Activated T-helper 1 cell treated with anti-CD3 and anti-CD28 coated beads, Interleukin-2, amount 50 U/mL, for 16 hours (primary cell): ENCODE measurements at places on chromosomes 11 and 22.
A peak's percentile ranks its signal among the peaks of the same experiment; 100 is the strongest.

DNA sequence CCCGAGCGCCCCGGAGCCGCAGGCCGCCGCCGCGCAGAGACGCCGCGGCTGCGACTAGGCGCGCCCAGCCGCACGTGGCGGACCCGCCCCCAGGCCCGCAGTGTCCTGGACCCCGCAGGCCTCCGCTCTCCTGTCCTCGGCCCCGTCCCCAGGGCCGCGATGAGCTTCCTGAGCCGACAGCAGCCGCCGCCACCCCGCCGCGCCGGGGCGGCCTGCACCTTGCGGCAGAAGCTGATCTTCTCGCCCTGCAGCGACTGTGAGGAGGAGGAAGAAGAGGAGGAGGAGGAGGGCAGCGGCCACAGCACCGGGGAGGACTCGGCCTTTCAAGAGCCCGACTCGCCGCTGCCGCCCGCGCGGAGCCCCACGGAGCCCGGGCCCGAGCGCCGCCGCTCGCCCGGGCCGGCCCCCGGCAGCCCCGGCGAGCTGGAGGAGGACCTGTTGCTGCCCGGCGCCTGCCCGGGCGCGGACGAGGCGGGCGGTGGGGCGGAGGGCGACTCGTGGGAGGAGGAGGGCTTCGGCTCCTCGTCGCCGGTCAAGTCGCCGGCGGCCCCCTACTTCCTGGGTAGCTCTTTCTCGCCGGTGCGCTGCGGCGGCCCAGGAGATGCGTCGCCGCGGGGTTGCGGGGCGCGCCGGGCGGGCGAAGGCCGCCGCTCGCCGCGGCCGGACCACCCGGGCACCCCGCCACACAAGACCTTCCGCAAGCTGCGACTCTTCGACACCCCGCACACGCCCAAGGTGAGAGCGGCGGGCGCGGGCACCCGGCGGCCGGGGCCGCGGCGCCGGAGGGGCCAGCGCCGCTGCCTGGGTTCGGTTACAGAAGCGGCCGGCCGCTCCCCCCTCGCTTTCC, 528 bp downstream of the WEE1 start:
- DNase-seq, result no peak

GRCh38 chr11:70628855-70629844, 230.8 kb downstream of the CTTN start:
- DNase-seq, result no peak

- DNase-seq, result no peak
Observed at GRCh38 chr11:12276356-12276755, 101.0 kb upstream of the PARVA start.

- no peak for DNase-seq
Observed at GRCh38 chr11:115616971-115617370, 112.8 kb upstream of the CADM1 start.

GRCh38 chr11:128810784-128811514, 56.1 kb downstream of the KCNJ1 start:
- no peak for DNase-seq

GRCh38 chr11:35624781-35625180, 6.5 kb downstream of the FJX1 start:
- DNase-seq, result no peak

DNA sequence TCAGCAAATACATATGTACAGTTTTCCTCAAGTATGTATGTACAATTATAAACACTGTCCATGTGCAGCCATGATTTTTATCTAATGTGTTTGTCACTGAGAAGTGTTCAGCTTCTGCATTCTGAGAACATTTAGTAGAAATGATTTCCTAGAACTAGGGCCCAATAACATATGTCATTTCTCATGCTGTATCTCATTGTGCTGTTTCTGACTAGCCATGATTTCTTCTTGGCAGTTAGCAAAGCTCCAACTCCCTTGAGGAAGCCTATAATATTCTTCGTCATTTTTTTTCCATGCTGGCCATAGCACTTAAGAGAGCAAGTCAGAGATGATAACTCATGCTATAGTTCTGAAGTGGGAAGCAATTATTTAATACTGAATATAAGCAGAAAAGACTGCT, 187.8 kb downstream of the DDX10 start:
- DNase-seq, result no peak

GRCh38 chr11:78224506-78224905, 35.8 kb downstream of the USP35 start:
- DNase-seq, result no peak

GRCh38 chr11:80562523-80563125, 1121.8 kb upstream of the TENM4 start:
- no peak for DNase-seq

DNA sequence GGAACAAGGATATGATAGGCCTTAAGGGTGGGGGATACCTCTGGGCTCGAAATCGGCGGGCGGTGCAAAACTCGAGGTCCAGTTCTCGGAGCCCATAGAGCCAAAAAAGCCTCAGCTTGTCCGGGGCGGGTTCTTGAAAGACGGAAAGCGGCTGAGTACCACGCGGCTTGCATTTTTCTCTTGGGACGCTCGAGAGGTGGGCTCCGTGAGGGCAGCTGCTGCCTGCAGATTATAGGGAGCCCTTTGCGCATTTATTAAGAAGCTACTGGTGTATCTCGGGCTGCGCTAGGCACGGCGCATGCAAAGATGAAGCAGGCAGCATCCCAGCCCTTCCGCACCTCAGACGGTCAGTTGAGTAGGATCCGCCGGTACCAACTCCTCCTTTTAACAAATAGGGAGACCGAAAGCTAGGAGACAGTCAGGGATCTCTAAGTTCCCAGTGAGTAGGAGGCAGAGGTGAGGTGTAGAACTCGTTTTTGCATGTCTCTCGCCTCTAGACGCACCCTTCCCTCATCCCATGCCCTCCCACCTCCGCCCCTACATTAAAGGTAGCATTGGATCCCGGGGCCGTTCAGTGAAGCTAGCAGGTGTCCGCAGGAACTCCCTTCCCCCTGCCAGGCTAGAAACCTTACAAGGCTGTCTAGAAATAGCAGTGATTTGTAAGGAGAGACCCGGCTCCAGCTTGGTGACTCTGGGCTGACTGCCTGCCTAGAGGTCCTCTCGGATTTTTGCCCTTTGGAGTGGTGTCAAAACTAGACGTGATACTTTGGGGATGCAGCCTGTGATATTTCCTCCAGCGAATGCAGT, 768 bp downstream of the LDHA start:
- DNase-seq, result no peak

DNA sequence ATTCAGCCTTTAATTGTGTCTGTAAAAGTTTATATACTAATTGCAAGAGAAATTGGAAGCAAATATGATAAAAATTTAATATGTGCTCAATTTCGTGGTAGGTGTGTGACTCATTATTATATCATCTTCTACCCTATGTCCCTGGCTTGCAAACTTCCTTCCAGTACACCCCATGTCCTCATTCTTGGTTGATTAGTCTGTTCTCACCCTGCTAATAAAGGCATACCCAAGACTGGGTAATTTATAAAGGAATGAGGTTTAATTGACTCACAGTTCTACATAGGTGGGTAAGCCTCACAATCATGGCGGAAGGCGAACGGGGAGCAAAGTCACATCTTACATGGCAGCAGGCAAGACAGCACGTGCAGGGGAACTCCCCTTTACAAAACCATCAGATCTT, 11.9 kb downstream of the MRGPRX3 start:
- no peak for DNase-seq

DNA sequence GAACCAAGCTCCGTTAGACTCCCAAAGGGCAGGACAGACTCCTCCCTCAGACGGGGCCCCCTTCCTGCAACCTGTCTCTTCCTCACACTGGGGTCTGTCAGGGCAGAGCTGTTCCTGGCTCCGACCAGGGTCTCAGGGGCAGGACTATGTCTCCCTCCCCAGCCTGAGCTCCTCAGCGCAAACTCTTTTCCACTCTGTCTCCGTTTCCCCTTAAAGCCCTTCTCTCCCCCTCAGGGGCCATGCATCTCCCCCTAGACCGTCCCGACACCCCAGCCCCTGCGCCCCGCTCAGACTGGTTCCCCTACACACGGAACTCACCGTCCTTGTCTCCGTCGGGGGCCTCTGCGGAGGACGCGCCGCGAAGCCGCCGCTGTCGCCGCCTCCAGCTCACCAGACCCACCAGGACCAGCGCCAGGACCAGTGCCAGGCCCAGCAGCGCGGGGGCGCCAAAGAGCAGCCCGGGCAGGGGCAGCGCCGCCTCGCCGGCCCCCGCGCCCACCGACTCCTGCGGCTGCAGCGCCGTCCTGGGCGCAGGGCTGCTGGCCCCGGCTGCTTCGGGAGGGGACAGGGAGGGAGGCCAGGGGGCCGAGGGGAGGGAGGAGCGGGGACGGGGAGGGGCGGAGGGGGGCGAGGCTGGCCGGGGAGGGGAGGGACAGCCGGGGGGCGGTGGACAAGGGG, 684 bp downstream of the TNFRSF13C start:
- peak; percentile 67 for DNase-seq

DNA sequence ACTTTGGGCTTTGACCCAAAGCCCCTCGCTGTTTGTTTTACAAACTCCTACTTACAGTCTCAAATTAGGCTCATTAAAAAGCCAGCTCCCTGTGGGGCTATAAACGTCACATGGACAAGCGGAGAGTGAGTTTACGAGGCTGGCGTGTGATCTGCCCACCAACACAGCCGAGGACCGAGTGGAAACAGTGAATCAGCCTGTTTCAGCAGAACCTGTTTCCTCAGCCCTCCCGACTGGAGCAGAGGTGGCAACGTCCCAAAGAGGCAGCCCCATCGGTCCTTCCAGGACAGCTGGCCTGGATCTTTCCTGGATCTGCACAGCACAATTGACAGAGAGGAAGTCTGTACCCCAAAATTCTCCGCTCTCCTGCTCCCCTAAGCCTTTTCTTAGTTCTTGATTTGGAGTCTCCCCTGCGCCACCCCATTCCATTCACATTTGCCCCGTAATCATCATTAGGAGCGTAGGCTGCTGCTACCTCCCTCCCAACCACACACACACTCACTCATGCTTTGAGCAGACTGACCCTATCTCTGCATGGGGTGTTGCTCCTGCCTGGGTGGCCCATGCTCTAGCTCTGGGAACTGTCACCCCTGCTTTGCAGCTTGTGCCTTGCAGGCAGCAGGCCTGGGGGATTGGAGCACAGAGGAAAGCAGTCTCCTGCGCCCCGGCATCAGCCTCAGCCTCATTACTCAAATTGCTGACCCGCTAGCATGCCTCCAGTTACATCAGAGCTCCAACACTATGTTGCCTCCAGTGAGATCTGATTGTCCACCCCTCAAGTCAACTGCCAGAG, 117.8 kb downstream of the NAT10 start:
- no peak for DNase-seq

GRCh38 chr11:76656571-76657081, 13.9 kb downstream of the LRRC32 start:
- DNase-seq, result no peak

DNA sequence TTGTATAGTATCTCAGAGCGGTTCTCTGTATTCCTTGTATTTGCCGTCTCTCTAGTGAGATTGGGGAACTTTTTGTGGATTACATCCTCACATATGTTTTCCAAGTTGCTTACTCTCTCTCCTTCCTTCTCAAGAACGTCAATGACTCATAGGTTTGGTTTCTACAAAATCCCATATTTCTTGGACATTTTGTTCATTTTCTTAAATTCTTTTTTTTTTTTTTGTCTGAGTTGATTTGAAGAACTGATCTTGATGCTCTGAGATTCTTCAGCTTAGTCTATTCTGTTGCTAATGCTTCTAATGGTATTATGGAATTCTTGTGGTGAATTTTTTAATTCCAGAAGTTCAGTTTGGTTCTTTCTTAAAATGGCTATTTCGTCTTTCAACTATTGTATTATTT, 28.4 kb upstream of the SLN start:
- DNase-seq, result no peak

GRCh38 chr11:95149651-95150364, 60.2 kb downstream of the ENDOD1 start:
- no peak for DNase-seq

DNA sequence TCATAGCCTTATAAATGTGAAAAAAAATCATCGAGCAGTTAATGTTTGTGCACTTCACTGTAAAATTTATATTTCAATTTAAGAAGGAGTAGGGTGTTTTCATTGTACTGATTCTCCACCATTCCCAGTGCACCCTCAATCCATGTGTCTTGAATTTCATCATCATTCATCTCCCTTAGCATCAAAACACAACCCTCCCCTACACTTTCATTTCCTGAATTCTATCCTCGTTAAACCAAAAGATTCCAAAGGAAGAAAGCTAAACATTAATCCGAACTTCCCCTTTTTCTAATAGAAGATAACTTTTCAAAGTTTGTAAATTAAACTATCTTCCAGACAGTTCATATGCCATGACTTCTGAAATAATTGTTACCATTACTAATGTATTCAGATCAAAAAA, 34.1 kb upstream of the OR8B8 start:
- DNase-seq, result no peak

DNA sequence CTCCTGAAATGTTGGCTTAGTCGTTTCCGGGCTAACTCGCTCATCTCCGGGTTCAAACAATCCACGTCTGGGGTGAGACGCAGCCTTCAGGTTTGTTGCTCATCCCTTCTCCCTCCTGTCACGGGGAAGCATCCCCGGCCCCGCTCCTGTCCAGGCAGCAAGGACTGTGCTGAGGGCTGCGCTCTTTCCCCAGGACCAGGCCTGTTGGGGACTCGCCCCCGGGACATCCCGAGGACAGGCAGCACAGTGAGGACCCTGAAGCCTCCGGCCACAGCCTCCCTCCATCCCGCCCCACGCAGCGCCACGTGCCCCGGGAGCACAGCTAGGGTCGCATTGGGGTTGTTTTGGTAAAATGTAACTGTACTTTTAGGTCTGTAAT, 252.0 kb downstream of the BRD1 start:
- DNase-seq, result no peak

DNA sequence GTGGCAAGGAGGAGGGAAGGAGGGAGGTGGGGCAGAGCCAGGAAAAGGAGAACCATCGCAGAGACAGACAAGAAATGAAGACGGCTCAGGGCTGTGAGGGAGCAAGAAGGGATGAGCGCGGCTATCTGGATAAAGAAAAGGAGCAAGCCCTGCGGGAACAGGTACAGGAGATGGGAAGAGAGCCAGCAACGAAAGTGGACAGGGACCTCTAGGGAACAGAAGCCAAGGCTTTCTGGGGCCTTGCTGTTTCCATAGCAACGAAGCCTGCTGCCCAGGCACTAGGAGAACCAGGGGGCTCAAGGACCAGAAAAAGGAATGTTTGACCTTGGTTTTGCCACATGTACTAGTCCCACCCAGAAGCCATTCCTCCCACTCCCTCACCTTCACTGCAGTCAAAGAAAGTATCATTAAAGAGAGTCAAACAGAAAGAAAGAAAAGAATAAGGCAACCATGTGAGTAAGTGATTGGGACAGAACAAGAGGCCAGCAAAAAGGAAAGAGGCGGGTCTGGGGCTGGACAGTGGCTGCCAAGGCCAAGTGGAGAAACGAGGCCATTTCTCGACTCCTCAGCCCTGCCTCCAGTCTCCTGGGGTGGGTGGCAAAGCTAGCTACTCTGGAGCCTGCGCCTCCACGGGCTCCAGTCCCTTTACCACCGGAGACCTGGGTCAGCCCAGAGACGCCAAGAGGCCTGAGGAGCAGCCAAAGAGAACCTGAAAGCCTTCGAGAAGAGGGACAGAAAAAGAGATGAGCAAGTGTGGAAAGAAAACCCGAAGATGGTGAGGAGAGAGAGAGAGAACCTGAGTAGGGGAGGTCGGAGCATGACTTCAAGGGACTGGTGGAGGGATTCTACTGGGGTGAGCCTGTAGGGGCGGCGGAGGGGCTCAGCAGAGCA, 35.1 kb downstream of the NRXN2 start:
- no peak for DNase-seq
